ENCODE measurements at places on chromosomes 1 and 21.

GRCh38 chr21:21019681-21020080 lies 21.5 kb downstream of the NCAM2 start:
- no peak for DNase-seq

GRCh38 chr21:35256468-35256988 lies 207.4 kb upstream of the RUNX1 start:
- no peak for DNase-seq

DNA sequence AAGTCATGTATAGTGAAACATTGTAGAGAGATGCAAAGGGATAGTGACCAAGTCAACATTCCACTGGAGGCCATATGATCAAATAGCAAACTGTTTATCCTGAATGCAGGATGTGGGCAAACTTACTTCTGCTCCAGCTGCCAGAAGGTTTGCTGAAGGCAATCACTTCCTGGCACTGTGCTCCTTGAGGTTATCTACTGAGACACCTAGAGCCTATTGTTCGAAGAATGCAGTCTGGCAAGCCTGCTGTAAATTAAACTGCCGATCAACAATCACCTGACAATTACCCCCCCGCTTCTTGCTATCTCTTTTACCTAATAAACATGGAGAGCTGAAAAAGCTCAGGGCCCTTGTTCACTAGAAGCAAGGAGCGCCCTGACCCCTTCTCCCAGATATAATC lies 139.4 kb upstream of the B3GALT2 start:
- no peak for DNase-seq

- no peak for DNase-seq
These were observed 9.8 kb downstream of the PAX7 start for GRCh38 chr1:18640228-18641004.

- no peak for DNase-seq
These were observed 34.2 kb downstream of the L1TD1 start for GRCh38 chr1:62228883-62229187.

DNA sequence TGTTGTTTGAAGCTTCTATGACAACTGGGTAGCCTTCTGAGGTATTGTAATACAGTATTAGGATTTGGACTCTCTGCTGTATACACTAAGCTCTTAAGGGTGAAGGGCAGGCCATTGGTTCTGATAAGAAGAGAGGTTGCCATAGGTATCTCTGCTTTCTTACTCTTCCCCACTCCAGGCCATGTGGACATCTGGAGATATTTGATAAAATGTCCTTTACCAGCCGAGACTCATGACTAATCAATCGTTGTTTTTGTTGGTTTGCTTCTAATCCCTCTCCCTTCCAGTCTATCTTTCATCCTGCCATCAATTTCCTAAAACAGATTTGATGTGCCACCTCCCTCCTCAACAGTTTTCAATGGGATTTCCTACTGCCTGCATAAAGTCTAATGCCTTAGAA lies 64.6 kb upstream of the WDR26 start:
- DNase-seq: no peak

GRCh38 chr1:41365772-41366454 lies 4.7 kb downstream of the FOXO6 start:
- no peak for DNase-seq

- DNase-seq: no peak
These were observed 9.3 kb upstream of the IL19 start for GRCh38 chr1:206761159-206761768.

DNA sequence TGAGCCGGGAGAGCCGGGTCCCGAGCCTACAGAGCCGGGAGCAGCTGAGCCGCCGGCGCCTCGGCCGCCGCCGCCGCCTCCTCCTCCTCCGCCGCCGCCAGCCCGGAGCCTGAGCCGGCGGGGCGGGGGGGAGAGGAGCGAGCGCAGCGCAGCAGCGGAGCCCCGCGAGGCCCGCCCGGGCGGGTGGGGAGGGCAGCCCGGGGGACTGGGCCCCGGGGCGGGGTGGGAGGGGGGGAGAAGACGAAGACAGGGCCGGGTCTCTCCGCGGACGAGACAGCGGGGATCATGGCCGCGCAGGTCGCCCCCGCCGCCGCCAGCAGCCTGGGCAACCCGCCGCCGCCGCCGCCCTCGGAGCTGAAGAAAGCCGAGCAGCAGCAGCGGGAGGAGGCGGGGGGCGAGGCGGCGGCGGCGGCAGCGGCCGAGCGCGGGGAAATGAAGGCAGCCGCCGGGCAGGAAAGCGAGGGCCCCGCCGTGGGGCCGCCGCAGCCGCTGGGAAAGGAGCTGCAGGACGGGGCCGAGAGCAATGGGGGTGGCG lies 371 bp downstream of the ARID1A start:
- DNase-seq: peak; percentile 62

DNA sequence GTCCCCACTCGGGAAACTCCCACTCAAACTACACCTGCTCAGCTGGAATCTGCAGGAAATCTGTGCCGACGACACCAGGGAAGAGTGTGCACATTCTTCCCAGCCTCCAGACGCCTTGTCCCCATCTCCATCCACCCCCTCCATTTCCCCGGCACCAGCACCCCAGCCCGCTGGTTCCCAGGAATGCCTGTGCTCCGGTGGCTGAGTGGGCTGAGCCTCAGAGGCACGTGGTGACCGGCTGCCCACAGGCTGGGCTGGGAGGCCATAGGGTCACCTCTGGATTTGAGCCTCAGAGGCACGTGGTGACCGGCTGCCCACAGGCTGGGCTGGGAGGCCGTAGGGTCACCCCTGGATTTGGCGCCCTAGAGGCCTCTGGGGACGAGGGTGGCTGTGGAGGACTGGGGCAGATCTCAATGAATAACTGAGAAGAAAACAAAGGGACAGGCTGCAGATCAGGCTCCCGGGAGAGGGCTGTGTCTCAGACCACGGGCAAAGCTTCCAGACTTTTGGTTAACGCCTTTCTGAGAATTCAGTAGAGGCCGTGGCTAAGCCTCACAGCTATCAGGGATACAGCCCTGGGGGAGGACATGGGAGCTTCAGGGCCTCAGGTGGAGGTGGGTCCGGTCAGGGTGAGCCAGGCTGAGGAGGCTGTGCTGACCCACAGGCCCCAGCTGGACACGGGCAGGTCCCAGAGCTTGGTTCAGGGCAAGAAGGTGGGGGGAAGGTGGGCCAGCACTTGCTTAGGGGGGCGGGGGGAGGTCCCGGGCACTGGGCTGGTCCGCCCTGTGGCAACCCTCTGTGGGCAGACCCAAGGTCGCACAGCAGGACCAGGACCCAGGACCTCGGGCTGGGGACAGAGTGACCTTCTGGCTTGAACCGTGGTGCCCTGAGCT lies 17.3 kb upstream of the TTLL10 start:
- DNase-seq: no peak

GRCh38 chr1:162398999-162399580 lies 12.8 kb downstream of the SH2D1B start:
- DNase-seq: no peak
